ENCODE measurements at places on chromosomes 13 and 19.

- no peak for DNase-seq
Measured at GRCh38 chr19:4487572-4487971, 15.5 kb downstream of the HDGFL2 start.

GRCh38 chr19:2015608-2015950 lies at the start of gene BTBD2:
BTBD2 (minus strand) TSS chr19:2015714; CDS start chr19:2015703, 11 bp downstream.
- DNase-seq = no peak

- no peak for DNase-seq
Measured at GRCh38 chr19:14119644-14120496, 2.3 kb upstream of the PRKACA start.

- no peak for DNase-seq
Measured at GRCh38 chr19:44525721-44526430, 3.6 kb downstream of the CEACAM20 start.

- DNase-seq = no peak
Measured at GRCh38 chr19:29598496-29598895, 7.6 kb upstream of the POP4 start.

Measured in GM13977 (cell line).